Activated CD4-positive, CD25-positive, alpha-beta regulatory T cell treated with anti-CD3 and anti-CD28 coated beads, Interleukin-2, amount 50 U/mL, for 72 hours (primary cell): ENCODE measurements at places on chromosomes 2 and 18.

- DNase-seq, result no peak
These were observed 220.4 kb downstream of the ZNF516 start for GRCh38 chr18:76274468-76275289.

DNA sequence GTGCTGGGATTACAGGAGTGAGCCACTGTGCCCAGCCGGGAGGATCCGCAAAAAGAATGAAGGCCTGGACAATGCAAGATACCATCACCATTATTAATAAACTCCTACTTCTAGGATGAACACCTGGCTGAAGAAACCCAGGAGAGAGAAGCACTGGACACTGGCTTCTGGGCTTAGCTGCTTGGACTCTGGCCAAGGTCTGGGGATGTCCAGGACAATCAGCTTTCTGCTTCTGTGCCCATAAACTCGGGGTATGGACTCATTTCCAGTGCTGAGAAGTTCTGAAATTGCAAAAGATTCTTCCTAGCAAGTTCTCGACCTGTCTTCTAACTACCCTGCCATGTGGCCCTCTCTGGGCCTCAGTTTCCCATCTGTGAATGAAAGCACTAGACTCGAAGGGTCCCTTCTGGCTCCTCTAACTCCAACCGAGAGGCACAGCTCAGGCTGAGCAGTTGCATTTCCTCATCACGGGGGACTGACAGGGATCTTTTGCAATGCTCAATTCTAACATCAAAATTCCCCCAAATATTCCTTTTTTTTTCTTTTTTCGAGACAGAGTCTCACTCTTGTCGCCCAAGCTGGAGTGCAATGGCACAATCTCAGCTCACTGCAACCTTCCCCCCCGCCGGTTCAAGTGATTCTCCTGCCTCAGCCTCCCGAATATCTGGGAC lies 2.4 kb upstream of the SH2D6 start:
- no peak for DNase-seq

DNA sequence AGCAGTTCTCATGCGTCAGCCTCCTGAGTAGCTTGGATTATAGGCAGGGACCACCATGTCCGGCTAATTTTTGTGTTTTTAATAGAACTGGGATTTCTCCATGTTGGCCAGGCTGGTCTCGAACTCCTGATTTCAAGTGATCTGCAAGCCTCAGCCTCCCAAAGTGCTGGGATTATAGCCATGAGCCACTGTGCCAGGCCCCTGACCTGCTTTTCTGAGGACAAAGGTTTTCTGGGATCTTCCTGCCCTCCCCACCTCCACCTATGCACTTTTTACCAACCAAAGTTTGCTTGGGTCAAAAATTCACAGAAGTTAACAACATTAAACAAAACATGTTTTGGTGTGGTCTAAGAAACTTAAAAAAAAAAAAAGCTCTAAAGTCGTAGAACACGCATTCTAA lies 259.9 kb downstream of the HAUS1 start:
- DNase-seq, result no peak

- no peak for DNase-seq
These were observed 31.0 kb downstream of the CYBRD1 start for GRCh38 chr2:171553236-171553635.

DNA sequence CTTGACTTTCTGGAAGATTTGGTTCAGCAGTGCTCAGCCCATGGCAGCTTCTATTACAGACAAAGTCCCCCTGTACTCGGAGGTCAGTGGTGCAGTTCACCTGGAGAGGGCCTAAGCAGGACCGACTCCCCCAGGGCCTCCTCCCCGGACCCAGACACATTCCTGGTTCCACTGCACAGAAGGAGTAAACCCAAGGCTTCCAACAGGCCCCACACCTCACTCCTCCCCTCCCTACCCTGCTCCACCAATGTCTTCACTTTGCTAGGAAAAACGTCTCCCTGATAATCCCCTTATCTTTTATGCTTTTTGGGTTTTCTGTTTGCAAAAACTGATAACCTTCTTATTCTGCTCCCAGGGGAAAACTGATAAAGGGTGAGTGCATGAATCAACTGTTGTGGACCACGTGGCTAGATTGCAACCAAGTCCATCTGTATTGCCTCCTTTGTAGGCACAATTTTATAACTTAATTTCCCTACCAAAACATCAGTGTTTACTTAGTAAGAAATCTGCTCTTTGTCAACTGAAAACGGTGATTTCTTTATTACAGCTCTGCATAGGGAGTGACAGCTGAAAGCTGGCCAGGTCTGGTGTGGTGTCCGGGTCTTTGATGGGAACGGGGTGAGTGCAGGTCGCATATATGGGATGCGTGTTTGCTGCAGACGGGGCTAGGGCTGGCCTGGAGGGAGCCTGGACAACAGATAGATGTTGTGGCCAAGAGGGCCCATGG lies 202.5 kb downstream of the GLI2 start:
- DNase-seq, result no peak

DNA sequence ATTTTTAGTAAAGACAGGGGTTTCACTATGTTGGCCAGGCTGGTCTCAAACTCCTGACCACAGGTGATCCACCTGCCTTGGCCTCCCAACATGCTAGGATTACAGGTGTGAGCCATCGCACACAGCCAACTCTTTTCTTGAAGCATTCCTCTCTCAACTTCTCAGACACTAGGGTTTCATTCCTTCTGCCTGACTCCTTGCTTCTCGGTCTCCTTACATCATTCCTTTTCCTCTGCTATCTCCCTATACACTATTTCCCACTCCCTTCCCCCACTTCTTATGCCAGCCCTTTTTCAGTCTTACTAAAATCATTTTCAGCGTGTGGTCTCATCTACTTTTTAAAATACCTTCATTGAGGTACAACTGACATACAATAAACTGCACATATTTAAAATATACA lies 6.1 kb downstream of the SOS1 start:
- DNase-seq, result no peak

DNA sequence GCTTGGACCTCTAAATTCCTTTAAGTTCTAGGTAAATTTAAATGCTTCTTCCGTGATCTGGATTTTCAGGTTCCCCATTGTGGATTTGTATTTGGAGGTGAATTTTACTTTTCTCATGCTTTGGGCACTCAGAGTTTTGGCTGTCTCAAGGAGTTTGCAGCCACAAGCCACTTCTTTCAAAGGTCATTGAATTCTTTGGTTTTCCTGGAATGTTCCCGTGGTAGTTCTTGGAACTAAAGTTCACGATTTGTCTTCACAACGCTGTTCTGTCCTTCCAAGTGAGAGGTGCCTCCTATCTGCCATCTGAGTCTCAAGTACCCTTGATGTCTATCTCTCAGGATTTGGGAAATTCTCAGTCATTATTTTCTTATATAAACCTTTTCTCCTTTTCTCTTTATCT lies 1438.7 kb upstream of the ZEB2 start:
- no peak for DNase-seq

GRCh38 chr2:20048488-20049448 lies 2.7 kb downstream of the LAPTM4A start:
- DNase-seq, result no peak

GRCh38 chr18:54881229-54881768 lies 53.0 kb downstream of the RAB27B start:
- no peak for DNase-seq

DNA sequence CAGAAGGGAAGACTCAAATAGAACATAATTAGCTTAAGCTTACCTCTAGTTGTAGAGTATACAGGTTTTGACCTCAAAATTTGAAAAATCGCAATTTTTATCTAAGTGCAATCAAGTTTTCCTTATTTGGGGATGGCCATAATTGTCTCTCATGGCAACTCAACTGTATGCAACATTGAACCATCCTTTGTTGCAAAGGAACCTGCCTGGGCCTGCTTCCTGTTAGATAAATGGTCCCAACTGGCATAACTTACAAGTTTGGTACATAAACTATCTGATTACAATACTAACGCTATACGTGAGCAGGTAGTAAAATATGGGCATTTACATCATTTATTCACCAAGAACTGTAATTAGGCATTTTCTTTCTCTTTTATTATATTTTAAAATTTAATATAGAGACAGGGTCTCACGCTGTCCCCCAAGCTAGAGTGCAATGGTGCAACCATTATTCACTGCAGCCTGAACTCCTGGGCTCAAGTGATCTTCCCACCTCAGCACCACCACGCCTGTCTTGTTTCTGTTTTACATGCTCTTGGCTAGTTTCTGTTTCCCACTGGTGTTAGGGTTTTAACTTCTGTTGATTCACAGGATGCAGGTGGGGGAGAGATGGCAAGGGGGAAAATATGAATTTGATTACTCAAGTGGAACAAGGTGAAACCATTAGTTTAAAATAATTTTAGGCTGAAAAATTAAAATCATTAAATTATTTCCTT lies 55.3 kb upstream of the B3GNT2 start:
- DNase-seq, result no peak

GRCh38 chr2:155151945-155152344 lies 453.4 kb downstream of the KCNJ3 start:
- DNase-seq, result no peak

GRCh38 chr2:18123577-18123976 lies 245.1 kb downstream of the KCNS3 start:
- no peak for DNase-seq

DNA sequence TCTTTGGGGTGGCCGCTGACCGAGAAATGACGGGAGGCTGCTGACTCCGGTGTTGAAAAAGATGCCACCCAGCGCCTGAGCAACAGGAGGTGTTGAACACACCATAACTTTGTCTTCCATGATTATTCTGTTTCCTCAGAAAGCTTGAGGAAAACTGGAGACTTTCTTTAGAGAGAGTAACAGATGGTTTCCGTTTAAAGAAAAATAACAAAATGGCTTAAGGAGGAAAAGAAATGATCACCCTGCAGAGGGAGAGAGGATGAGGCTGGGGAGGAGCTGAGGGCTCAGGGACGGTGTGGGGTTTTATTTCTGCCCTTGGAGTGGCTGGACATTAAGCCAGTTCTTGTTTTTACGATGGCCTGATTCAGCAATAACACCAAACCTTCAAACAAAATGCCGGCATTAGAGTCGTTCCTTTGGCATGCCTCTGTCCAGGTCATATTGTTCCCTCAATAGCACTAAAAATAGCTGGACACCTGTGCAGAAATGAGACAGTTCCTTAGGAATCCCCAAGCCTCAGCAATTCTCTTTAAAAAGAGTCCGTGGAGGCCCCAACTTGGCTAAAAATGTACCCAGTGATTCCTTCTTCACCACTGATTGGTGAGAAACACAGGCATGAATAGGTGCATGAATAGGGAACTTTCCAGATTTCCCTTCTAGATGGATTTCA lies 182.4 kb downstream of the ALPK2 start:
- DNase-seq, result no peak

- no peak for DNase-seq
These were observed 191.9 kb downstream of the MC4R start for GRCh38 chr18:60180671-60181070.

DNA sequence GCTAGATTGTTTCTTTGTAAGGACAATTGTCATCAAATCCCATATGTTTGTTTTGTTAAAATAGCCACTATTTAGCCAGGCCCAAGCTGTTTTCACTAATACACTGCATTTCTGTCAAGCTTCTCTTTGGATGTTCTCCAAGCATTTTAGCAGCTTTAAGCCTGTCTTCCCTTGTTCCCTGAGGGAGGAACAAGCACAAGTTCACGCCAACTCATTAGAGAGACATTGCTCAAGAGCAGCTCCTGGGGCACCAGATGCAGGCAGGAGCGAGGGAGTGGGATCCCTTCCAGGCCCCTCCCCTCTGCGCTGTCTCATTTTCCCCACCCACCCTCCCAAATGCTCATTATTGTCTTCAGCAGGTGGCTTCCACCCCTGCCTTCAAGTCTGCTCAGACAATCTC lies 32.6 kb upstream of the PPP3R1 start:
- no peak for DNase-seq

DNA sequence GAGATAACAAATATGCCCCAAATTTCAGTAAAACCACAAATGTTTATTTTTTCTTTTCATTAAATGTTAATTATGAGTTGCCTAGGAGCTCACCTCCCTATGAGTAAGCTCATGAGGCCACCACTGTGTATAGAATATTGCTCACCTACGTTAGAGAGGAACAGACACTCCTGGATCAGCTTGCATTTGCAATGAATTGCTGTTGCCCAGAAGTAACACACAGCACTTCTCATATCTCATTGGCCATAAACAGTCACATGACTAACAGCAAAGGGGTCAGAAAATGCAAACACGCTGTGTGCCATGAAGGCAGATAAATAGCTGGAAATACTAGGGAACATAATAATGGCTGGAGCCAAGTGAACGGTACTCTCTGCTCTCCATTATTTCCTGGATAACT lies 89.0 kb upstream of the GALNT5 start:
- no peak for DNase-seq

DNA sequence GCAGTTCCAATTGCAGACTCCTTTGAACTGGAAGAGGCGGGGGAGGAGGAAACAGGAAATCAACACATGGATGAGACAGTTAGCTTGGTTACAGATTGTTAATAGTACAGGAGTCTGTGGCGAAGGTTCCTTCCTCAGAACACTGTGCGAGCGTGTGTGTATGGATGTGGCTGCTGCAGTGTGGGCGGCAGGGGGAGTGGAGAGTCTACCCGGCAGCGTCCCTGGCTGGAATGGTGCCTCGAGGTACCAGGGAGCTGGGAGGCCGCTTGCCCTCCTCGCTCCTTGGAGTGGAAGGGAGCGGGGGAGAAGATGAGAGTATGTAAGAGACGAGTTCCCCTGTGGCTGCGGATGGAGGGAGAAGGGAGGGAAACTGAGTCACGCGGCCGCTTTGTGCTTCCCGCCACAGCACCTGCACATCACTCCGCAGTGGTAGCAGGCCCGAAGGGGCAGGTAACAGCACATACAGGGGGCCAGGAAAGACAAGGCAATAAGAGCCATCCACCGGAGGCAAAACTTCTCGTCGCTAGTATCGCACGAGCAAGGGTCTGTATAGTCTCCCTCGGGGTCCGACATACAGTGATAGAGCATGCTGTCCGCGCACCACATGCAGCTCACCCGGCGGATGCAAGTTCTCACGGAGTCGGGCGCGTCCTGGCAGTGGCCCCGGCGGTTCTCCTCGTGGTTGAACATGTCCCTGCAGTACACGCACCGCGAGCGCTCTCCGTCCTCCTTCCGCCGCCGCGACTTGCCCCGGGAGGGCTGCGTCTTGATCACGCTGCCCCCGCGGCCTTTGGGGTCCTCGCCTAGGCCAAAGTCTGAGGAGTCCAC lies 85.7 kb downstream of the ACTR2 start:
- no peak for DNase-seq

GRCh38 chr2:59249441-59250306 lies 1008.5 kb upstream of the FANCL start:
- DNase-seq, result no peak

- DNase-seq, result no peak
These were observed 210.5 kb upstream of the PIK3C3 start for GRCh38 chr18:41744421-41745030.

GRCh38 chr18:32308493-32309120 lies 118.8 kb downstream of the MEP1B start:
- no peak for DNase-seq

- DNase-seq, result no peak
These were observed 72.4 kb downstream of the MYCN start for GRCh38 chr2:16012626-16013358.

GRCh38 chr2:178163395-178163794 lies 30.9 kb upstream of the OSBPL6 start:
- DNase-seq, result no peak
